ENCODE measurements at places on chromosomes 11 and 22.

DNA sequence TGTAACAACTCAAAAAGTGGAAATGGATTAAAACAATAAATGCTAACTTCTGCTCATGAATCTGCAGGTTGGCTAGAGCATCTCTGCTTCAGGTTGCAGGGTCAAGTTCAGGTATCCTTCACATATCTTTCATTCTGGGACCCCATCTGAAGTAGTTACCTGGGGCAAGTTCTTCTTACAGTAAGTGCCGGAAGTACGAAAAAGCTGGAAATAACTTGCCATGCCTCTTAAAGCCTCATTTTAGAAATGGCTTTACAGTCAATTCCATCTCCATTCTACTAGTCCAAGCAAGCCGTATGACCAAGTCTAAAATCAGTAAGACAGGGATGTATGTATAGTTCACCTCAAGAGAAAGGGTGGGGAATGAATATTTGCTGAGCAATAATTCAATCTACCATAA lies 93.7 kb downstream of the FCHSD2 start:
- DNase-seq, result no peak

DNA sequence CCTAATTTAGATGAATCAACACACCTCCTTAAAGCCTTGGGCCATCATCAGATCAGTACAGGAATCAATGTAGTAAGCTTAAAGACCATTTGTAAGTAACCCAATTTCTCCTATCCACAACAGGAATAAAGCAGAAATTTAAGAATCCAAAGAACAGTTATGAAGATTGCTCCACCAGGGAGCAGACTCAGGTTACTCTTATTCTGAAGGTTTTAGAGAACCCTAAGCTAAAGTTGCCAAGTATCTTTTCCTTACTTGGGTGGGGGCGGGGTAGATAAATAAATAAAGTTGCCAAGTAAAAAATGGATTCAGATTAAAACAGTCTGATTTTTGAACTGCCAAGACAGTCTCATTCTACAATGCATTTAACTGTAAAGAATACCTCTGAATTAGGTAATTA lies 18.1 kb downstream of the CKAP5 start:
- no peak for DNase-seq

- no peak for DNase-seq
These were observed 1.2 kb downstream of the MS4A4E start for GRCh38 chr11:60241786-60242185.

DNA sequence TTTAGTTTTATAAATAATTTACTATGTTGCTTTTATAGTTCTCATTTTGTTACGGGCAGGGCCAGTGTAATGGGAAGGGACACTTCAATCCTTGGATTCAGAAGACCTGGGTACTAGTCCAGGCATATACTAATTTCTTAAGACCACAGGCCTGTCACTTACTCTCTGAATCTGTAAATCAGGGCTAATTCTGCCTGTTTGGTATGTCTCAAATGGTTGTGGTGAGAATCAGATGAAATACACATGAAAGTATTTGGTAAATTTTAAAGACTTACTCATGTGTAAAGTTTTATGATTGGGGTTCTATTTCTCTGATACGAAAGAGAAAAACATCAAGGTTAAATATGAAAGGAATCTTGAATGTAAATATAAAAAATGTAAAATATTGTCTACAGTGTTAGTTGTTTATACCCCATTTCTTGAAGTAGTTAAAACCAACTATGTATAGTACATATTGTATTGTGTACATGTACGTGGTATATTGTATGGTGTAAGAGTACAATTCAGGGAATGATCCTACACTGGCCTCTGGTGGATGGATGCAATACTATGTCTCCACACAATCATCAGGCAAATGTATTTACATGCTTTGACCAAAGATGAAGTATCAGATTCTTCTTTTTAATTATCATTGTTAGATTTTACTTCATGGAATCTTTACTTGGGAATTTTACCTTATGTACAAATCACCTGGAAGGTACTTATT lies 24.5 kb upstream of the RAG2 start:
- peak; percentile 68 for DNase-seq

- DNase-seq, result peak; percentile 47
These were observed 515.8 kb downstream of the NTM start for GRCh38 chr11:131886201-131886600.

GRCh38 chr11:130629039-130629438 lies 180.6 kb downstream of the ADAMTS15 start:
- DNase-seq, result no peak

- no peak for DNase-seq
These were observed 17.5 kb upstream of the ARAP1 start for GRCh38 chr11:72769680-72770079.

- no peak for DNase-seq
These were observed 64.5 kb downstream of the BRD1 start for GRCh38 chr22:49763138-49763537.

DNA sequence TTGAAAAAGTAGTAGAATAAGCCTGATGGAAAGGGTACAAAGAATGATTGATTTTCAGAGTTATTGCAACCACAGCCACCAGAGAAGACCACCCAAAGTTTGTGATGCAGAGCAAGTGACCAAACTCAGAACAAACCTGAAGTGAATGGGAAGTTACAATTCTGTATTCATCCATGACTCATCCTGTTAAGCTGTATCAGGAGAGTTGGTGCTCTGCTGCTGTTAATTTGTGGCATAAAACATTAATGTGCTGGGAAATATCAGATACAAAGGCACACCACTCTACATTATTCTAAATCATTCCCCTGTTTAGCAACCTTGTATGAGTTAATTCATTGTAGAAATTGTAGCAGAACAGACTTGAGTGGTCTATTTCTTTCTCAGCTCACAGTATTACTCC lies 19.6 kb upstream of the PDGFD start:
- no peak for DNase-seq

GRCh38 chr11:68692871-68693483 lies 8.6 kb downstream of the GAL start:
- no peak for DNase-seq

DNA sequence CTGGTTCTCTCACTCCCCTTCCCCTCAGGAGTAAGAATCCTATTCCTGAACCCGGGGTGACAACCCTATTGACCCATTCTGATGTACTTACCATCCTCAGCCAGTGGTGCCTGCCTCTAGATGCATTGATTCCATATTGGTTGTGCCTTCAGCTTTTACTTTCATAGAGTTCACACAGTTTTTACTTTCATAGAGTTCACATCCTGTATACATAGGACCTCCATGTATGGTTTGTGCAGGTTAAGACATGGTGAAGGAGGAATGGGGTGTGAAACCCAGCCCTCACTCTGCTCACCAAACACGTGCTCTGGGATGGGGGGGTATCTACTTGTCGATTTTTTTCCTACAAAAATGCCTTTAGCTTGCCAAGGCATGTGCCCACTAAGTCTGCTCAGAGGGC lies 105.6 kb upstream of the TBCEL start:
- no peak for DNase-seq

GRCh38 chr11:110866081-110866480 lies 153.8 kb upstream of the ARHGAP20 start:
- no peak for DNase-seq

DNA sequence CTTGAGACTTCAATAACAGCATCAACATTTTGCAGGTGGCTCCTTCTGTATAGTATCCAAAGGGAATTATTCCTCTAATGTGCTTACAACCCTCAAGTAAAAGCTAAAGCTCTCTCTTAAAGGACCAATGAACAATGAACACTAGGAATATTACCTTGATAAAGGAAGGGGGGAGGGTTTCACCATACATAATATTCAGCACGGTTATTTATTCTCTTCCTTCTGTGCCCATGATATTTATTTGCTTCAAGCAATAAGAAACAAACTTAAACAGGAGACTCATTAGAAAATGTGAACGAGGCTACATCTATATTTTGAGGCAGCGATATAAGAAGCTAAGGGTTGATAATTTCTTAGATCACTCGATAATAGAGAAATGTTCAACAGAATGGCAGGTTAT lies 21.2 kb downstream of the BLID start:
- no peak for DNase-seq

- DNase-seq, result no peak
These were observed 325.7 kb downstream of the SHANK2 start for GRCh38 chr11:70926543-70927201.

- DNase-seq, result no peak
These were observed 13.1 kb downstream of the LARGE2 start for GRCh38 chr11:45935349-45936064.

DNA sequence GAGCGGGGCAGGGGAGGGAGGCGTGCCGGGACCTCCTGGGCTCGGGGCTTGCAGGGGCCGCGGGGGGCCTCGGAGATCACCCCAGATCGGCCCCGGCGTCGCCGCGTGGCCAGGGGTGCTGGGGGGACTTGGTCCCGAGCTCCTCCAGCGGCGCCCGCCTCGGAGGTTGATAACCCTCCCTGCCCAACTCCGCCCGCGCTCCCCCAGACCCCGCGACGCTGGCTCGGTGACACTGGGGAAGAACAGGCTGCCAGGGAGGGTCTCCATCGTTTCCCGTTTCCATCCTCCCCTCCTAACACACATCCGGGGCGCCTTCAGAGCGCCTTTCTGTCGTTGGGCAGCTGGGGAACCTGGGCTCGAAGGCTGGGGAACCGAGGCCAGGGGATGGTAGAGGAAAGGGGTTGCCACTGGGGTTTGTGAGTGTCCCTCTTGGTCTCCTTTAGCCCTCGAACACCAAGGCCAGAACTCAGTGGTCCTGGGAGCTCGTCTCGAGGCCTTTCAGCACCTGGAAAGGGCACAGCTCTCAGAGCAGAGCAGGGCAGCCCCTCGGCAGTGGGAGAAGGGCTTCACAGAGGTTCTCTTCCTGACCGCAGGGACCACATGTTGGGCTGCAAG lies 431 bp downstream of the SLC37A2 start:
- DNase-seq, result no peak

DNA sequence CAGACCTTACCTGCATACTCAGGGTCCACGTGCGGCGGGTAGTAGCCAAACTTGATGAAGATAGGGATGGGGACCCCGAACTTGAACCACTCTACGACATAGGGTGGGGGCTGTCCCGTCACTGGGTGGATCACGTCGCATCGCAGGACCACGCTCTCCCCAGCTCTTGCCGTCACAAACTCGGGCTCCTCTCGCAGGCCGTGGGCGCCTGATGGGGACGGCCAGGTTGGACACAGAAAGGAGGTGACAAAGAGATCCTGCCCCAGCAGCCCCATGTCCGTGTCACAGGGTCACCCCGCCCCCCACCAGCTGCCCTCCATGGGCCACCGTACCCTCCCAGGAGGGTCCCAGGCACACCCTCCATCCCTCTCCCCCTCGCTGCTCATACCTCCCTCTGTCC lies 10.7 kb downstream of the IGSF9B start:
- DNase-seq, result no peak

DNA sequence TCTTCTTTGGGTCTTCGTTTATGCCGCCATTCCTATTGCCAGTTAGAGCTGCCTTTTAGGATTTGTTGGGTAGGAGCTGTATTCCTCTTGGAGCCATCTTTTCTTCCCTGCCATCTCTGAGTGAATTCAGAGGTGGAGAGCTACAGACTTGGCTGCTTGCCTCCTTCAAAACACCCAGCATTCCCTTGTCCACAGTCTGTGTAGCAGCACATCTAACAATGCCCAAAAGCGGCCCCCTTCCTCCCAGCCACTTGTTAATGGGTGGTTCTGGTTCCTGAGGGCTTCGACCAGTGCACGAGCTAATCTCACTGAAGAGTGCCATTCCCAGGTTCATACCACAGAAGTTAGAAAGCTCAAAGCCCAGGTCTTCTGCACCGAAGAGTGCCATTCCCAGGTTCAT lies 37.7 kb downstream of the MARK2 start:
- no peak for DNase-seq

DNA sequence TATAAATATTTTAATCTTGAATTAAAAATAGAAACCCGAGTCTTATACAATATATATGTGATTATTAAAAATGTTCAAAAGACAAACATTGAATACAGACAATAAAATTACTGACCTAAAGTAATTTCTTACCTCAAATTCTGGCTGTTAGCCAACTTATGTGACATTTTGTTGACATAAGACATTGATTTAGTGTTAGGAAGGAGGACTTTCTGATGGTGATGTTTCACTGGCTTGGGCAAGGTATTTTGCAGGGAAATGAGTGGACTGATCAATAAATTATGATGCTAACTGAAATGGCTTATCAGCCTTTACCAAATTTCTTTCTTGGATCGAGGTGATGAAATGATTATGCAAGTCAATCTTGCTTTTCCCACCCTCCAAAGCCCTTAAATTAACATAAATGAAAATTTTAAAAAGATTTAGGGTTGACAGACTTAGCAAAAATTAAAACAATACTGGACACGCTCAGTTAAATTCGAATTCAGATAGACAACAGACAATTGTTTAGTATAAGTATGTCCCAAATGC lies 33.2 kb upstream of the FZD4 start:
- DNase-seq, result no peak

GRCh38 chr11:83140691-83141455 lies 16.1 kb upstream of the PCF11 start:
- no peak for DNase-seq

GRCh38 chr11:116478669-116479668 lies 293.8 kb downstream of the BUD13 start:
- no peak for DNase-seq

DNA sequence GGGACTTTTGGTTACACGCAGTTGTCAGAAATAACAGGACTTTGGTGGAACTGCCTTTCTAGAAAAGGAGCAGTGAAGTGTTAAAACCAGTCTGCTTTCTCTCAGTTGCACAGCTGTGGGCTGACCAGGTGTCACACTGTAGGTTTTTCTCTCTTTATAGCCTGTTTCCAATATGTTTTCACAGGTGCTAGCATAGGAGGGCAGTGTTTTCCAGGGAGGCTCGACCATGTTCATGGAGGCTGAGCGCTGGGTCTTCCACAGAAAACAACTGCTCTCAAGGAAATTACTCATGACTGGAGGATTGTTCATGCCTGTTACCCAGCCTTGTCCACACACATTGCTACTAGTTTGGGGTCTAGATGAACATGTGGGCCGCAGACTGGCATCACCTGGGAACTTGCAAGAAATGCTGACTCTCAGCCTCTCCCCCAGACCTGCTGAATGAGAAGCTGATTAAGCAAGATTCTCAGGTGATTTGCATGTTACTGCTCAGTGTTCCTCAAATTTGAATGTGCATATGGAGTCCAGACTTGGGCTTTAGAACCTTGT lies 157.7 kb downstream of the MAML2 start:
- no peak for DNase-seq

DNA sequence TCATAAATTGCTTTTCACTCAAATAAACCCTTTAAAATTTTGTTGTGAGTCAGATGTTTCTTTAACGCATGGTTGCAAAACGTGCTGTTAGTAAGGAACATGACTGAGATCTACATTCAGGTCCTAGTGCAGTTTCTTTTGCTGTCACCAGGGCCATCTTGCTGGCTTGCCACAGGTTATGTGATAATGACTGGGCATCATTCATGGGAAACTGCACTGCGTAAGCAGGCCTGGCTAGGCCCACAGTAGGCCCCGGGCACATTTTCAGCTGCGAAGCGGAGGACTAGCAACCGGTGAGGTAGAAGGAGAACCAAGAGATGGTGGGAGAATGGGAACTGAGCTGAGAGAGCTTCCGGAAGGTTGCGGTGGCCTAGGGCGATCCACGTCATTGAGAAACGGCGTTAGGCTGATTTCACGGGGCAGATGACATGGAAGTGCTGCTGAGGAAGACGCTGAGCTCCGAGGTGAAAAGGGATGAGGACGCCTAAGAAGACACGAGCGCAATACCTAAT lies 3.2 kb upstream of the KLHDC7B start:
- DNase-seq, result no peak
